ENCODE measurements at places on chromosomes 5 and 9.

DNA sequence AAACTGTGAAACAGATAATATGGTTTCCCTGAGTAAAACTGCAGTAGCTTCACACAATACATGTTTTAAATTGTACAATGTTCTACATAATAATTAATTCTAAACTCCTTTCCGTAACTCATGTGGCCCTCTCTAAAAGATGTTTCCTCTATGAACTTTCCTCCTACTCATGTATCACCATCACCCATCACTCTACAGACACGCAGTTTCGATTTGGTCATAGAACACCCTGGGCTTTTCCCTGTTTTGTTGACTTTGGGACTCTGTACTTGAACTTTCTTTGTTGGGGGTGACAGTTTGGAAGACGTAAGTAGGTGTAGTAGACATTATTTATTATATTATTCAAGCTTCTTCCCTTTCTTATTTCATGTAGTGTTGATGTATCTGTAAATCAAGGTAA lies 44.1 kb upstream of the GABRA6 start:
- no peak for DNase-seq

GRCh38 chr9:109880276-109881169 lies 100.5 kb downstream of the PALM2AKAP2 start:
- DNase-seq: no peak

DNA sequence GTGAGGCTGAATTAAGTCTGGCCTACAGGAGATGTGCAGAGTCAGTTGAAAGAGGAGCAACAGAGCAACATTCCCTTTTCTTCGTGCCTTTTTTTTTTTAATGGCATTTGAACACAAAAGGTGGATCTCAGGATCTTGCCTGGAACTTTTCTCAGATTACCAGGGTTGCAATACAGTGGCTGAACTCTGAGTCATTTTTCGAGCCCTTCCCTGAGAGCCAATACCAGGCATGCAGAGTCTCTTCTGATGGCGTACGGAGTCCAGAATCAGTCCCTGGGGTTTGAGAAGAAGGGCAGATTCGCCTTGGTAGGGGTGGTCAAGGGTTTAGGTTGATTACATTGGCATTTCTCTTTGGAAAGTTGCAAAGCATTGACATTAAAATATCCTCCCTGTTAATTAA lies 271.5 kb downstream of the GAS1 start:
- no peak for DNase-seq

DNA sequence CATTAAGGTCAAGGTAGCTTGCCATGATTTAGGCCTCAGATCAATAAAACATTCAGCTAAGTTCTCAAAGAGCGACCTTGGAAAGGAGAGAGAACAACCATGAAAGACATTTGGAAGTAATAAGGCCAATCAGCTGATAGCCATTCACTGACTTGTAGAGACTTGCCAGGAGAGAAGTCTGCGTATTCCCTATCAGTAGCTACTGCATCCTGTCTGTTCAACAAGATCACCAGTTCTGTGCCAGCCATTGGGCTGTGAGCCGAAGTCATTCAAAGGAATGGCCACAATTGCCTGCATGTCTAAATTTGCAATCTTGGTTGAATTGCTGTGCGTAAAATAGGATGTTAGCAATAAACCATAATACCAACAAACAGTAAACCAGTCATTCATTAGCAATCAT lies 219.8 kb downstream of the FBXL7 start:
- DNase-seq: no peak

GRCh38 chr9:68780720-68781119 lies 75.7 kb downstream of the PIP5K1B start:
- DNase-seq: no peak

Measured in stimulated activated CD4-positive, alpha-beta T cell treated with anti-CD3 and anti-CD28 coated beads, Interleukin-15, amount 100 ng/mL, for 1 hour (primary cell).